GM04503 (cell line): ENCODE measurements at places on chromosomes 2 and 18.

GRCh38 chr2:151649966-151650365 lies 84.3 kb downstream of the NEB start:
- no peak for DNase-seq

DNA sequence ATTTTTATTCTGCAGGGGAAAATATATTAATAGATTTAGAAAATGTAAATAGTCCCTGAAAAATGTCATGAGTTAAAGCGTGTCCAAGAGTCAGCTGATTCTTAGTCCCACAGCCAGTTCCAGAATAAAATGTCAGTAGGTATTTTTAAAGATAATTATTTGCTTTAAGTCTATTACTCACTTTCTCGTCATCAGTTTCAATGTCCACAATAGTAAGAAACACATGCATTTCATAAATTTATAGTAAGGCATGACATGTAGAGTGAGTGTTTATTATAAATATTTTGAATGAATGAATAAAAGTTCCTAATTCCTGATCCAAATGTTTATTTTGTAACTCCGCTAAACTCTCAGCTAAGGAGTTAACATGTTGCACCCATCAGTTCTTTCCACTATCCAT lies 1044.0 kb upstream of the PIK3C3 start:
- no peak for DNase-seq

GRCh38 chr2:28654663-28655320 lies 96.8 kb upstream of the PPP1CB start:
- DNase-seq = no peak

GRCh38 chr18:9860682-9861081 lies 25.1 kb upstream of the TXNDC2 start:
- DNase-seq = no peak

DNA sequence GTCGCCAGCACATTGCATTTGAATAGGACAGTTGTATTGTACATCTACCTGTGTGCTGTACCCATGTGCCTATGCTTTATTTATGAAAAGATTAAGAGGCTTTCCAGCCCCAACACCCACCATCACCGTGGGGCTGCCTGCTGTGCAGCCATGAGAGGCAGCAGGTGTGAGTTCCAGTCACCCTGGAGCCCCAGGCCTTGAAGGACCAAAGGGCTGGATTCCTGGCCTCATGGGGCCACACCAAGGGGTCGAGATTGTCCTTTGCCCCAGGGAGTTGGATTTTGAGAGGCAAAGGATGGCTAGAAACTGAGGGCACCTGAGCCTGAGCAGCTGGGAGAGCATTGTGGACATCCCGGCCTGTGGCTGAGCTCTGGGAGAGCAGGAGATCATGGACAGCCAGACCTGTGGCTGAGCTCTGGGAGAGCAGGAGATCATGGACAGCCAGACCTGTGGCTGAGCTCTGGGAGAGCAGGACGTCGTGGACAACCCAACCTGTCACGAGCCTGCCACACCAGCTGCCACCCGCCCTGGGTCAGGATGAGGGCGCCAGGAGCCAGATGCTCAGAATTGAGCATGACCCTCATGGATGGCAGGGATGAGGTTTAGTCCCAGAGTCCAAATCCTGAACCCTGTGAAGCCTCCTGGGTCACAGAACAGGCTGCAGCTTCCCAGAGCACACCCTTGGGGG lies 182.5 kb upstream of the RAB6C start:
- DNase-seq = no peak

- no peak for DNase-seq
Observed at GRCh38 chr2:46699934-46700256, 215.7 kb downstream of the MCFD2 start.

DNA sequence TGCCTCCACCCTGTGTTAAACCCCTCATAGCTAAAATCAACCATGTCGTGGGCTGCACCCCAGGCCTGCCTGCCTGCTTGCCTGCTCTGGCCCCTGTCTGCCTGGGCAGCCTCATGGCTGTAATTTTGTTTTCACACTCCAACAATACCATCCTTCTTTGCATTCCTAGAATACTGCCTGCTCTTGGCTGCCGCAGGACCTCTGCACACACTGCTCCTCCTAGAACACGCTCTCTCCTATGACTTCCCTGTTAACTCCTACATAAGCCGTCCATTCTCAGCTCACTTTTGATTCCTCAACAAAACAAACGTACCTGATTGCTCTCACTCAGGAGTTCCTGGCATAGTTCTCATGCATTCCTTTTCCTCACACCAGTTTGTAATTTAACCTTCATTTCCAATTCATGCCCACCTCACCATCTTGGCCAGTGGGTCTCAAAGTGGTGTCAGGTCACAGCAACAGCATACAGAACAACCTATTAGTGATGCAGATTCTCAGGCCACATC lies 2.5 kb downstream of the UXS1 start:
- DNase-seq = no peak

DNA sequence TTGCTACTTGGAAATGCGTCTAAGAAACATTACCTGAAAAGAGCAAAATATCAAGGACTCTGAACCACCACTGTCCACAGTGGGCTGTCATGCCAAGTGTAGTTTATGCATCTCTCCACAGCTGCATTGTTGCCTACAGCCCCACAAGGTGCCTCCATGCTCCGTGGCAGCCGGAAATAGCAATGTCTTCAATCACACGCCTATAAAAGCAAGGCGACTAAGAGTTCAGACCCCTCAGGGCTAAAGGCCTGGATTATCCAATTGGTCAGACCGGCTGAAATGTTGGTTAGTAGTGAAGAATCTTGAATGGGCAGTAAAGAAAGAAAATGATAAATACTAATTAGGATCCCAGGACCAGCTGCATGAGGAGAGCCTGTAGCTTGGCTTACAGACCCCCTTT lies 114.0 kb upstream of the SLC35G4 start:
- DNase-seq = no peak

DNA sequence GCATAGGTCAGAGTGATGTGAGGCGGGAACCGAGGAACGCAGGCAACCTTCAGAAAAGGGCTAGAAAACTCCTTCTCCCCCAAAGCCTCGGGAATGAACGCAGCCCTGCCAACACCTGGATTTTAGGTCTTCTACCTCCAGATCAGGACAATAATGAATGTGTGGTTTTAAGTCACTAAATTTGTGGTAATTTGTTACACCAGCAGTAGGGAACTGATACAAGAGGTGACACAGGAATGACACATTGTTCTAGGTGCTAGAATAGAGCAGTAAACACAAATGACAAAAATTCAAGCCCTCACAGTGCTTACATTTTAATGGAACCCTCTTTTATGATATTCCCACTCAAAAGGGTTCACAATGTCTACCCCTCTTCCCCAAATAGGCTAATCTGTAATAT lies 39.2 kb upstream of the EML4 start:
- DNase-seq = no peak

- no peak for DNase-seq
Observed at GRCh38 chr18:51614967-51615571, 417.6 kb upstream of the MEX3C start.

DNA sequence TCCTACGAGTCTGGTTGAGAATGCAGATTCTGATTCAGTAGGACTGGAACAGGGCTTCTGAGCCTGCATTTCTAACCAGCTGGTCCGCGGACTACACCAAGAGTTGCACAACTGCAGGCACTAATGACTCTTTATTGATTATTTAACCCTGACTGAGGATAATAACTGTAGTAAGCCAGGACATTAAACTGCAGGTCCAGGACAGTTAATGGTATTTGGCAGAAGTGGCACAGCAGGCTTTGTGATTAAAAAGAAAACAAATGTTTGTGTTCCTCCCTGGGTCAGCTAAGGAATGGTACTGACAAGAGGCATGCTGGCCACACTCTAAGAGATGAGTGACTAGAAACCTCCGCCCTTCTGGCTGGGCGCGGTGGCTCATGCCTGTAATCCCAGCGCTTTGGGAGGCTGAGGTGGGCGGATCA lies 59.4 kb downstream of the ALPK2 start:
- DNase-seq = no peak

GRCh38 chr2:96509114-96509846 lies 4.1 kb upstream of the NEURL3 start:
- no peak for DNase-seq

DNA sequence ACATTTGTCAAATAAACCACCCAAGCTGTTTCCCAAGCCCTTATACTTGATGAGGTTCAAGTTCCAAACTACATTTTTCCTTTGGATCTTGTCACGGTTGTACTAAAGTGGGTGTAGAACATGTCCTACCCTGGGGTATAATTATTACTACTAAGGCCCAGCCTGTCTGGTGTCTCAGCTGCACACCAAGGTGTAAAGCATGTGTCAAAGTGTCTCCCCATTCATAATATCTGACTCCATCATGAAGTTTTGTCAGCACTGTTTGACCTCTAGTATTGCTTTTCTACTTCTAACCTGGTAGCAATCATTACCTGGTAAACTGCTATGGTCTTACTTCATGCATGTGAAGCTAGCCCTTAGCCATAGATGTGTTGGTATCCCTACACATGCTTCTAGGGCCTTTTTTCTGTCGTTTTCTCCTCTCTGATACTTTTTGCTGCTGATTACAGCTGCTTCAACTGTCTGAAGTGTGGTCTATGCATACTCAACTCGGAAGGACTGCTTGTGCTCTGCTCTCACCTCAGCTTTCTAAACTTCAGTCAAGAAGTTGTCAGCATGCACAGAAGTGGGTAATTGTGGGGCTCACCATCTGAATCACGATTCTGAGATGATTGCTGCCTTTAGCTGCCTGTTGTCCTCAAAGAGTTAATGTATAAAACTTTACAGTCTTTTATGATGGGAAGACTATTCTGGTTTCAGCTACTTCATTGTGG lies 445.7 kb upstream of the TRIB2 start:
- DNase-seq = no peak

GRCh38 chr2:120539937-120540718 lies 194.2 kb downstream of the INHBB start:
- peak; percentile 92 for DNase-seq

GRCh38 chr2:20425371-20425881 lies 21.4 kb upstream of the RHOB start:
- DNase-seq = no peak

- no peak for DNase-seq
Observed at GRCh38 chr2:84115173-84115857, 343.8 kb downstream of the SUCLG1 start.

DNA sequence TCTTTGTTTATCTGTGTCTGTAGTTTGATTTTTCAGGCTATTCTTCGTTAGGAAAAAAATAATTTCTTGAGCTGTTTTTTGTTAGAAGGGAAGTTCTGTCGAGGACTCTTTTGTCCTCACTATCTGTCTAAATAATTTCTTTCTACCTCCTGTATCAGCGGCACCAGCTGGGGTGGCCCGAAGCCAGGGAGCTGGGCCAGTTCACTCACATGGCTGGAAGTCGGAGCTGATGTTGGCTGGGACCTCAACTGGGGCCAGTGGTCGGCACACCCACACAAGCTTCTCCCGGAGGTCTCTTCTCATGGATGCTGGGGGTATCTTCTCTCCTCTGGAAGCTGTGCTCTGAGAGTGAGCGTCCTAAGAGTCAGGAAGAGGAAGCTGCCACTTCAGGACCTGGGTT lies 8.0 kb upstream of the PDIA6 start:
- no peak for DNase-seq

GRCh38 chr18:75478996-75479880 lies 51.7 kb upstream of the SMIM21 start:
- DNase-seq = no peak

DNA sequence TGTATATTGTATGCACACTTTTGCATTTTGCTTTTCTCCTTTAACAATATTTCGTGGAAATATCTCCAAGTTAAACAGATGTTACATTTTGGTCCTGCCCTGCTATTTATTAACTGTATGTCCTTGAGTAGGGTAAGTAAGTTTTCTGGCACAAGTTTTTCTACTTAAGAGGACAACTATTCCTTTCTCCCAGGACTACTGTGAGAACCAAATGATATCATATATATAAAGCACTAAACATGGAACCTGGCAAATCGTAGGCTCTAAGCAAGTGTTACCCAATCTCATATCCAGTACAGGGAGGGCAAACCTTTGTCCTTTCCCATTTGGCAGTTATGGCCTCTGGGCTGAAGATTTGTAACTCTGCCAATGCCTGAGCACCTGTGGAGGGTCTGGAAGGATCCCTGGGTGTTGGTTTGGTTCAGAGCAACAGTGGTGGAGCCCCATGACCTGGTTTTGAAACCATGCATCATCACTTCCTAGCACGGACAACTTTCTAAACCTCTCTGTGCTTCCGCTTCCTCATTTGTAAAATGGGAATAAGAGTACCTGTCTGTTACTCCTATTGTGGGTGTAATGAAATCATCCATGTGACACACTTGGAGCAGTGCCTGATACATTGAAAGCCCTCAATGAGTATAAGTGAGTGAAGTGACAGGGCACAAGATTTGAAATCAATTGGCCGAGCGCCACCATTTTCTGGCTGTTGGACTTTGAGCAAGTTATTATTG lies 28.3 kb upstream of the ICOS start:
- DNase-seq = no peak

GRCh38 chr2:111209045-111209514 lies 88.4 kb downstream of the BCL2L11 start:
- peak; percentile 8 for DNase-seq

GRCh38 chr2:2134037-2134436 lies 197.0 kb downstream of the MYT1L start:
- DNase-seq = no peak

GRCh38 chr2:172279813-172280212 lies 147.6 kb upstream of the ITGA6 start:
- no peak for DNase-seq

DNA sequence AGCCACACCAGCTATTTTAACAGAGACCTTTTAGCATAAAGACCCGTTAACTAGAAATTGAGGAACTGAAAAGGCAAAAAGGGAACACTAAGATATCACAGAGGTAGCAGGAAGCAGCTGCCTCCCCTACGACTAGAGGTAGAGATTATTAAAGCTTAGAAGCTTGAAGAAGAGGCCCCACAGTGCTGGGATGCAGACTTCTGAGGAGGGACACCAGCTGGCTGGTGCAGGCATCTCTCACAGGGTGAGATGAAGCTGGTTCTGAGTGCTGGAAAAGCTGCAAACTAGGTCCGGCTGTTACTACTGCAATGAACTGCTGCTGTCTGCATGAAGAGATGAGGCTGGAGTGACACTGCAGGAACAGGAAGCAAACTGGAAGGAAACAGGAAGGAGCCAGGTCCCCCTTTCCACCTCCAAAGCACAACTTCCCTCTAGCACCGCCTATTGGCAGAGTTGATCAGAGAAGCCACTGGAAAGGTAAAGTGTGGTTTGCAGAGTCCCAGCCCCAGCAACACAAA lies 61.2 kb upstream of the MRPS9 start:
- no peak for DNase-seq

GRCh38 chr2:170822290-170823087 lies 5.8 kb downstream of the GAD1 start:
- no peak for DNase-seq

GRCh38 chr2:54683596-54683995 lies 39.9 kb upstream of the EML6 start:
- no peak for DNase-seq

DNA sequence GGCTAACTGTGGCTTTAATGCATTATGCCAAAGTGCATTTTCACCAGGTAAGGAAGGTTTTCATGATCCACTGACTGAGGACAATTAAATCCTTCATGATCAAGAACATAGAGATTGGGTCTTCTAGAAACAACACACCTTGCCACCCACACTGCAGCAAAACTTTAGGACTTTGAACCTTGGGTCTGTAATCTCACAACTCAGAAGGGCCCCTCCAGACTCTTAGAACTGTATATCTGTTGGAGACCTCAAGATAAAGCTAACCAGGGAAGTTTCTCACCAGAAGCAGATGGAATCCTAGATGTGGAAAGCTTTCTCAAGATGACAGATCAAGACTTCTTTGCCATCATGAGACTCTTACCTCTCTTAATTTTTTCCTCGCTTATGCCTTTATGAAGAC lies 42.5 kb upstream of the MAT2A start:
- no peak for DNase-seq

- DNase-seq = no peak
Observed at GRCh38 chr2:39975476-39976020, 196.5 kb upstream of the THUMPD2 start.
